Motor neuron (in vitro differentiated cells): ENCODE measurements at places on chromosomes 11 and 22.
A peak's percentile ranks its signal among the peaks of the same experiment; 100 is the strongest.

DNA sequence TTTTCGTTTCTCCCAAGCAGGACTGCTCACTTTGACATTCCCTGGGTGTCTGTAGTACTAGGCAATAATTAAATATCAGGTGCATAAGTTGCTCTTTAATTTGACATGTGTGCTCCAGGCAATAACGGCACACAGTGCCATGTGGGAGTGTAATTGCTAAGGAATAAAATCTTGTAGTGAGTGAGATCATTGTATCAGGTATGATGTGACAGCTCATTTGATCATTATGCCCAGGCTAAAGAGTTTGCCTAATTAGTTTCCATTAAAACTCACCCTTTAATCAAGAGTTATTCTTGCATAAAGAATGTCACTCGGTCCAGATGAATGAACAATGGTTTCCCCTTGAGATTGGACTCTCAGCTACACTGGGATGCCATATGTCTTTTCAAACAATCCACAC, 220.0 kb downstream of the INSC start:
- ATAC-seq: no peak

DNA sequence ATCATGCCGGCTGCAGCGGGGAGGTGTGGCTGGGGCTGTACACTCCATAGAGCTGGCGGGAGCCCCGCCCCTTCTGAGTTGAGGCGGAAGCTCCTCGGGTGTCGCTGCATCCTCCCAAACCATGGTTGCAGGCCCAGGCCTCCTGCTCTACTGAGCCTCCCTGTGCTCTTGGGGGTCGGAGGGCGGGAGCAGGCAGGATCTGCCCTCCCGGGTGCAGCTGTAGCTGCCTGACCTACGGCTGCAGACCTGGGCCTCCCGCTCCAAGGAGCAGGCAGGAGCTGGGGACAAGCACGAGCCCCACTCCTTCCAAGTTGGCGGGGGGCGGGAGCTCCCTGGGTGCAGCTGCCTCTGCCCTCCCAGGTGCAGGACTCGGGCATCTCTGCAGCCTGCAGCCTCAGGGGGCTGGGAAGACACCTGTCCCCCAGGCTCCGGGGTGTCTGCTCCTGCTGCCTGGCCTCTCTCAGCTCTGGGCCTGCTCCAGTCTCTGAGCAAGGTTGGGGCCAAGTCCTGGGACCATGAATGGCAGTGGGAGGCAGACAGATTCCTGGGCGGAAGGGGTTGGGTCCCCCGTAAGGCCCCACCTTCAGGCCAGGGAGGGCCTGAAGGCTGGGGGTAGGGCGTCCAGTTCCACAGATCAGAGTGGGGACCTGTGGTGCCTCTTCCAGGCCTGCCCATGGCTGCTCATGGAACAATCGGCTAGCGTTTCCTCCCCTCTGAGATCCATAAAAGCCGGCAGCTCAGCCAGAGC, 46.4 kb upstream of the SC5D start:
- no peak for ATAC-seq

DNA sequence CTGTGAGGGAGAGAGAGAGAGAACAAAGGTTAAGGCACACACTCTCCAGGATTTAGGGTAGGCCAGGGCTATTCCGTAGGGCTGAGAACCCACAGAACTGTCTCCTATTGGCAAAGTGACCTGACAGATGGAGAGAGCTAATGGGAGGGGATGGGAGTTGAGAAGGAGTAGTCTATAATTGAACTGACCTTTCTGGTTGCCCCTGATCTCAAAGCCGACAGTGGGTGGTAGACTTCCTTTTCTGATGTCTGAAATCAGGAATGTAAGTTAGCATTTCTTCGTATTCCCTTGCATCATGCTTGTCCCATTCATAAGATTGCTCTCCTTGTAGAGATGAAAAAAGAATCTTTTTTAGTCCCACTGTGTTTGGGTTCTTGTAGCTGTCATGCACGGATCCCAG, 210.1 kb downstream of the NTM start:
- ATAC-seq: no peak

DNA sequence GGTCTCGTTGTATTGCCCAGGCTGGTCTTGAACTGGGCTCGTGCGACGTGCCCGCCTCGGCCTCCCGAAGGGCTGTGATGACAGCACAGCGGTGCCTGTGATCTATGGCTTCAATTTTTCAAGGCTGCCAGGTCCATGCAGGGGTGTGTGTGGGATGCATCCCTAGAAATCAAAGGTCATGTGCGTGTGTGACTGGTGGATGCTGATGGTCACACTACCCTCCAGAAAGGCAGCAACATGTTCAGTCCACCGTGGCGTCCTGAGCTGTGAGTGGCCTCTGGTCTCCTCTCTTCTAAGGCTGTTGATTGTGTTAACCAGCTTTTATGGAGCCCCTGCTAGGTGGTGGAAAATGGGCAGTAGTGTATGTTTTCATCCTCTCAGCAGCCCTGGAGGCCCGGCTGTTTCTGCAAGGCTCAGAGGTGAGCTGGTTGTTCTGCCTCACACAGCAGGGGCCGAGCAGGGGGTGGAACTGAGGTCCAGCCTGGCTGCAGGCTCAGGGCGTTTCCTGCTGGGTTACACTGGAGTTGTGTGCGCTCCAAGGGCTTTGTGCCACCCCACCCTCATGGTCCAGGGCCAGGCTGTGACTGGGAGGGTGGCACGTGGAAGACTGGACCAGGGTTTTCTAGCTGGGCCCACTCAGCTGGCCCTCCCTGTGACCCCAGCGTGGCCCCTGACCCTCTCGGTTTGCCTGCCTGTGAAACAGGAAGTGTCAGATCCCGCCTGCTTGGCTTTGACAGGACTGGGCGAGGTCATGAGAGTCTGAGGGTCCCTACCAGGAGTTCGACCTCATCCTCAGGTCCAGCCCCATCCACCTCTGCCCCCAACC, 7.7 kb downstream of the BIK start:
- peak; percentile 72 for ATAC-seq

DNA sequence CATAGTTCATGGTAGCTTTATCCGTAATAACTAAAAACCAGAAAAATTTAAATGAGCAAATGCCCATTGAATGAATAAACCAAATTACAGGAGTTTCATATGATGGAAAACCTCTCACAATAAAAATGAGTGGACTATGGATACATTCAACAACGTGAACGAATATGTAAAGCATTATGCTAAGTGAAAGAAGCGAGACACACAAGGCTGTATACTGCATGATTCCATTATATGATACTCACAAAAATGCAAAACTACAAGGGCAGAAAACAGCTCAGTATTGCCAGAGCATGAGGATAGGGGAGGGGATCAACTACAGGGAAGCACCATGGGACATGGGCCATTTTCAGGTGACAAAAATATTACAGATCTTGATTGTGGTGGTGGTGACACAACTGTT, 22.2 kb downstream of the DDI1 start:
- ATAC-seq: peak; percentile 69

GRCh38 chr11:77438487-77438886, 35.4 kb downstream of the PAK1 start:
- no peak for ATAC-seq

DNA sequence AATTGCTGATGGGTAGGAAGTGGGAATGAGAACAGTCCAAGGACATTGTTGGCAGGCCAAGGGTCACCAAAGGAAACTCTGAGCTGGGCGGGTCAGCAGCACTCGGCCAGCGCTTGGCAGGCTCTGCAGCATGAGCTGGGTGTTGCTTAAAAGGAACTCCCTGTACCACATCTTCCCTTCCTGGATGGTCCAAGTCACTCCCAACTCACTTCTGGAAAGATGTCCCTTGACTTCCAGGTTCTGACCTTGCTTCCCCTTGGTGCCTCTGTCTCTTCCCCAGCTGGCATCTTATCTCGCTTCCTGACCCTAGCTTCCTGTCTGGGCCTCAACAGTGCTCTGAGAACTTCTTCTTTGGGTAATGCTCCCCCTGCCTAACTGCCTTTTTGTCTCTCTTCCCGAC, 24.8 kb upstream of the SWAP70 start:
- ATAC-seq: no peak

DNA sequence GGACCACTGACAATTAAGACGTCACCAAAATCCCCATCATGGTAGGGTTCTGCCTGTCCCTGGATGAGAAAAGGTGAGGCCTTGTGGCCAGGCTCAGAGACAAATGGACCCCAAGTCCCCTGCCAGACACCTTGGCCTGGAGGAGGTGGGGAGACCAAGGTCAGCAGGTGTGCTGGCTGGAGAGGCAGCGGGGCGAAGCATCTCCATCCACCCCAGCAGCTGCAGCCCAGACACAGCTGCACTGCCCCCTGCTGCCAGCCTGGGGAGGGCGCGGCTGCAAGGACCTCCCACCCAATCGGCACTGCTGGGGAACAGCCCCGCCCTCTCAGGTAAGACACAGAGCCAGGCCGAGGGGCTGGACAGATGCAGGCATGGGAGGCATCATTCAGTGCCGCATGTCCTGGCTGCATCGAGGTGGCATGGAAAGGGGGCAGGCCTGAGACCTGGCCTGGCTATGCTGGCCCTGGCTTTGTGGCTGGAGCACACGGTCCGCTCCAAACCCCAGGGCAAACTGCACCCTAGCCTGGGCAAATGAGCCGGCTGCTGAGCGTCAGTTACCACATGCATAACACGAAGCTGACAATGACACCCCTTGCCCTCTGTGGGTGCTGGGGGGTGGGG, 12.2 kb upstream of the MFNG start:
- peak; percentile 46 for ATAC-seq

- ATAC-seq: no peak
These were observed 71.7 kb downstream of the AMBRA1 start for GRCh38 chr11:46521961-46522681.

DNA sequence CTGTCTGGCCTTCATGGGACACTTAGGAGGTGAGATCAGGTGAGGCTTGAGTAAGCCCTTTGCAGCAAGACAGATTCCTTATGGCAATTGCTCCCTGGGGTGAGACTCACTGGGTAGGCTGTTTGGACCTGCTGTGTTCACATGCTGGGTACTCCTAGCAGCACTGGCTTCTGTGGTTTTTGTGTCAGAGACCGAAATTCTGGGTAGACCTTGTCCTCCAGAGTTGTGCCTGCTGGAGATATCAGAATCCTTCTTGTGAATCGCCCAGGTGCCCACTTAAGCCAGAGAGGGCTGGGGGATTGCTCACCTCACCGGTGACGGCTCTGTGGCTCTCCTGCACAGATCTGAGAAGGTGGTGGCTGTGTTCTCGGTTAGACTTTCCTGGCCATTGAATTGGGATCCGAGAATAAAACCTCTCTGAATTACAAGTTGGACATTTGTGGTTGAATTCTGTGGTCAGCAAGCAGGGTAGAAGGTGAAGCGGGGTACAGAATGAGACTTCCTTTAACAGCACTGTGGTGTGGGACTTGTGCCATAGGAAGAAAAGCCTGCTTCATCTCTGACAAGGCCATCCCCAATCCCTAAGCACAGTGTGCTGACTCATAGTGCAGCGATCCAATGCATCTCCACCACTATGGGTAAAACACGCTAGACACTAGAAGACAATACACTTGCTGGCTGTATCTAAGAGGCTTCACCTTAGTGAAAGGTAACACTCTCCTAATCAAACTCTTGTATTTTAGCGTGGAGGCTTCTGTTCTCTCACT, 52.5 kb upstream of the TTC12 start:
- peak; percentile 43 for ATAC-seq

- ATAC-seq: peak; percentile 13
These were observed 127.1 kb downstream of the TRIM29 start for GRCh38 chr11:120010775-120011174.

GRCh38 chr22:36818010-36818642, 1.3 kb upstream of the PVALB start:
- ATAC-seq: peak; percentile 22

GRCh38 chr11:130435671-130436070, 7.3 kb upstream of the ADAMTS8 start:
- no peak for ATAC-seq

GRCh38 chr11:35247863-35248262, 108.9 kb downstream of the CD44 start:
- no peak for ATAC-seq

GRCh38 chr22:26087816-26088215, 81.4 kb upstream of the SEZ6L start:
- ATAC-seq: no peak

- no peak for ATAC-seq
These were observed 6.5 kb upstream of the ELFN2 start for GRCh38 chr22:37433786-37434185.

DNA sequence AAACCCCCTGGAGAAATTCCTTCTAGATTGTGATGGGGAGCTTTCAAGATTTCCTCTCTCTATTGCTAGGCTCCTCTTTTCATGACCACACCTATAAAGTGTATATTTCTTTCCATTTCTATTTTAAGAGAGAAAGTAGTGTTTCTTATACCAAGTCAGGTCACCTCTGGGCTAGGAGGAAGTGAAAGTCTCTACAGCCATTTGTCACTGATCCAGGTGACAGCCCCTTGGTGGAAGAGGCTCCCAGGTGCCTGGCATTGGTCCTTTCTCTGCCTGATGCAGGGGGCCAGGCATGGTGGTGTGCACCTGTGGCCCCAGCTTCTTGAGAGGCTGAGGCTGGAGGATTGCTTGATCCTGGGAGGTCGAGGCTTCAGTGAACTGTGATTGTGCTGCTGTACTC, 64.7 kb downstream of the DHCR7 start:
- ATAC-seq: no peak

GRCh38 chr11:44198146-44198724, 102.8 kb downstream of the EXT2 start:
- no peak for ATAC-seq

- ATAC-seq: no peak
These were observed 37.9 kb downstream of the DKK3 start for GRCh38 chr11:11970556-11970955.

DNA sequence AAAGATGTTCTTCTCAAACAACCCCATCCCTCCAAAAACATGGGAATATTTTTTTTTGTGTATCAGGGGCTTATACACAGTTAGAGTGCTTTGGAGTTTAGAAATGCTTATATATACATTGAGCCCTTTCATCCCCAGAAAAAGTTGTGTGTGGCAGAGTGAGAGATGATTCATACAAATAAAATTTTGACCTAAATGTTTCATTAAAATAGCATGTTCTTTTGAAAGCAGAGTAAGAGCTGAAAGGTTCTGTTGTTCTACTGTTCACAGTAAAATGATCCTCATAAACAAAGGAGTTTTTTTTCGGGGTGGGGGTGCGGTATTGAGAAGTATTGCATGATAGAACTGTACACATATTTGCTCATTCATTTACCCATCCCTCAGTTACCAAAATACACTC, 512.4 kb downstream of the DLG2 start:
- ATAC-seq: no peak

- ATAC-seq: no peak
These were observed 90.3 kb downstream of the SOX6 start for GRCh38 chr11:16266021-16266420.

GRCh38 chr11:13140028-13140870, 131.1 kb downstream of the RASSF10 start:
- peak; percentile 95 for ATAC-seq

- ATAC-seq: peak; percentile 61
These were observed 694 bp downstream of the TMEM123 start for GRCh38 chr11:102451681-102452460.

DNA sequence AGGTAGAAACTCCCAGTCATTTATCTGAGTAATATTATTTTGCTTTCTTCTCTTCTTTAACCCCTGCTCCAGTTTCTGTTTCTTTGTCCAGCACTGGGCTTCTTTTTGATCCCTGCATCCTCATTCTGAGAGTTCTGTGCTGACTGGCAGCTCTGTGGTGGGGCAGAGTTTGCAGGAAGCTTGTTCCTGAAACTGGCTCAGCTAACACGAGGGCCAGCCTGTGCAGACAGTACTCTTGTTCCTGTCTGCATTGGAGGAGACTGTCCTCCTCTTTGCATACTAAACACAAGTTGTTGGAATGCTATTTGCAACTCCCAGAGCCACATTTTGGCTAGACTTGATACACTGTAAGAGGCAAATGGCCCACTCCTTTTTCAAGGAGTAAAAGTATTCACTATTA, 93.1 kb upstream of the HORMAD2 start:
- ATAC-seq: no peak
